ENCODE measurements at places on chromosomes 7 and 10.

DNA sequence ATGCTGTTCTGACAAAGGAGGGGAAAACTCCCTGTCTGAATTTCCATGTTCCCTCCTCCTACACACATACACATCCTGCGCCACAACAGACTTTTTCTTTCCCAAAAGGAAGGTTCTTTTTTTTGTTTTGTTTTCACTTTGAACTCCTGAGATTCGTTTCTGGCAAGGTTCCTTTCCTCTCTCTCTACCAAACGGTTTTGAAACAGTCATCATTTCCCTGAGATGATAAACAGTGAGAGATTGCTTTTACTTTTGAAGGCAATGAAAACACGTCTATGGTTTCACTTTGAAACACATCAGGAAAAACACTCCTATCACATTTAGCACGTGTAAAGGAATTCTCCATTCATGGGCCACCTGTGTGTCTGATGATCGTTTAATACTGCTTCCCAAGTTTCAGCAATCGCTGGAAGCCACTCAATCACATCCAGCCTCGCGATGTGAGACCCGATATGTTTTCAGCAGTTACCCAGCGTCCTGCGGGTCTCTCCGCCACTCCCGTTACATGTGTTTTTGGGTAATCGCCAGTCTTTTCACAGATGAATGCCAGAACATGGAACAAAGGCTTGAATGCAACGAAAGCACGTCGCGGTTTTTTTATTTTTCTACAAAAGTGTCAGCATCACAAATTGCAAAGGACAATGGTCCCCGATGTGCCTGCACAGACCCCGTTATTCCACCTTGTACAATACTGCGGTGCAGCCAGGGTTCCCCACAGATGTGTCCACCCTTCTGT lies 62.8 kb upstream of the CUX1 start:
- DNase-seq: no peak

- DNase-seq: no peak
Measured at GRCh38 chr10:113455947-113456346, 96.9 kb upstream of the HABP2 start.

GRCh38 chr10:67976292-67977245 lies 92.1 kb downstream of the SIRT1 start:
- no peak for DNase-seq

DNA sequence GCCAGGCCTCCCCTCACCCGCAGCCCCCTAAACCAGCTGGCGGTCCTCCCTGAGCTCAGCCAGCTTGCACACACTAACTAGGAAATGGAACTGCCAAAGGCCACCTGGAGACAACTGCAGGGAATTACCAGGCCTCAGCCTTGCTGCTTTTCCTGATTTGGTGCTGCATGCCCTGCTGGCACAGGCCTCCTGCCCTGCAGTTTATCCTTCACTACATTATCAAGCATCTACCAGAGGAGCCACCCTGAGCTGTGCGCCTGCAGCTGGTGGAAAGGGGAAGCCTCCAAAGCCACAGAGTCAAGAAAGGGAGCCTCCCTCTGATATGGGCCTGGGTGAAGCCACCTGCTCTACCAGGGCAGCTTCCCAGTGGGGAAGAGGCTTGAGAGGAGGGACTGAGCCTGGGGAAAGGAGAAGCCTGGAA lies 139.8 kb downstream of the GRID1 start:
- DNase-seq: no peak

- DNase-seq: no peak
Measured at GRCh38 chr7:64811767-64812166, 17.5 kb downstream of the ZNF138 start.

GRCh38 chr10:100346351-100346764 lies 675 bp upstream of the SCD start:
- DNase-seq: no peak

GRCh38 chr7:149448961-149449360 lies 11.9 kb downstream of the ZNF777 start:
- DNase-seq: no peak

GRCh38 chr10:78829565-78829964 lies 239.2 kb upstream of the ZMIZ1 start:
- DNase-seq: no peak

Measured in coronary artery (tissue), 2 donors.